ENCODE measurements at places on chromosomes 11 and 22. TPM values are rescaled to one million over a fixed set of nuclear protein-coding genes. Genes with fewer than 3 reads are reported as not detected.

GRCh38 chr11:72807792-72808191, 6.4 kb upstream of the ATG16L2 start:
- no peak for ATAC-seq

DNA sequence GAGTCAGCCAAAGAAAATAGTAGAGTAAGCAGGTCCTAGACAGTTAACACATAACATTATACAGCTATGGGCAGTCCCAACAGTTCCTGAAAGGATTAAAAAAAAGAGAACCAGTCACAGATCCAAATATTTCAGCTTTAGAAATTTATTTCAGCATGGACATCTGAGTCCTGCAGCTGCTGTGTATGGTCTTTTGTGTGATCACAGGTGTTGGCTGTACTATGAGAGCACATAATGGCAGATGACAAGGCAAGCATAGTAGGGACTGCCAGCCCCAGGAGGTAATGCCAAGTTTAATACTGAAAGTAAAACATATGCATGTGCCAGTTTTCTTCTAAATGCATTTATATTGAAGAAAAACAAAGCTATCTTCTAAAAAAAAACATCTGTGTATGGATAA, 158.1 kb downstream of the GRIA4 start:
- ATAC-seq: no peak

The ZBED5 gene
- total RNA-seq: 16.5 TPM

GRCh38 chr11:95302211-95302610, 71.2 kb upstream of the SESN3 start:
- ATAC-seq: no peak

The B4GALNT4 gene
- 0.32 TPM for total RNA-seq

DNA sequence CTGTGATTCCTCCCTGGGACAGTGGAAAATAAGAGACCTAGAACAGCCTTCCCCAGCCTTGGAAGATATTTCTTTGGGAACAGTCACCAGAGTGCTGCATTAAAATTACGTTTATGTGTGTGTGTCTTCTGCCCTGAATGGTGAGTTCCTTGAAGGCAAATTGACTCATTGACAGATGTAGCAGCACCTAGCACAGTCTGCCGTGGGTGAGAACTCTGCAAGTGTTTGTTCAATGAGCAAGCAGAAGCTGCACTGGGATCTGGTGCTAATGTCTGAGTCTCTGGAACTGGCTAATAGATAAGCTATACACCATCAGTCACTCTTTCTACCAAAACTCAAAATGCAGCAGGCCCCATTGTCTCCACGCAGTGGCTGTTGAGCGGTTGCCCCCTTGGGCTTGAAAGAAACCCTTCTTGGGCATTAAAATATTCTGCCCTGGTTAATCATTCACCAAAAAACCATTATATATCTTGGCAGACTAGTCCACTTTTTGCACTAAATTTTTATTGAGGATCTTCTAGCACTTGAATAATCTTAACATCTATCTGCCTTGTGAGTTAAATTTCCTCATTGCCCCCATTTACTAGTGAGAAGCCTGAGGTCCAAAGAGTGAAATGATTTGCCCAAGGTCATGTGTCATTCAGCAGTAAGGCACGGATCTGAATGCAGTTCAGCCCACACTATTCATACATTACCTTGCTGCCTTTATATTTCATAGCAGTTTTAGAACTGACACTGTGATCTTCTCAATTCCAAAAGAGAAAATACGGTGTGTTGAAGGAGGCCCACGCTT, 87.8 kb upstream of the GALNT18 start:
- ATAC-seq: no peak

The TPP1 gene
- total RNA-seq: 38.7 TPM

- ATAC-seq: peak; percentile 49
Observed at GRCh38 chr22:38724926-38725571, 19.3 kb downstream of the GTPBP1 start.

DNA sequence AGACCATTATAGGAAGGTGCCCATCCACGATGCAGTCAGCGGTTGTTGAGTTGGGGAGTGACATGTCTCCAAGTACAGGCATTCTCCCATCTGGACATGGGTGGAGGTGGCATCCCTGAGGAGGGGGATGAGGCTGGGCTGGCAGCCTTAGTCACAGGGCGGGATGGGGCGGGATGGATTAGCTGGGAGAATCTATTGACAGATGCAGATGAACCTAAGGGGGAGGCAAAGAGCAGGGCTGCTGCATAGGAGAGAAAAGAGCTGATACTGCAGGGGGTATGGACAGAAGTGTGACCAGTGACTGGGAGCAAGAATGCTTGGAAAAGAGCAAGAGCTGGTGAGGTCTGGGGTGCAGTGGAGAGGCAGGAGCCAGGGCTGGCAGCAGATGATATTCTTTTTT, 42.7 kb downstream of the SCN3B start:
- no peak for ATAC-seq

DNA sequence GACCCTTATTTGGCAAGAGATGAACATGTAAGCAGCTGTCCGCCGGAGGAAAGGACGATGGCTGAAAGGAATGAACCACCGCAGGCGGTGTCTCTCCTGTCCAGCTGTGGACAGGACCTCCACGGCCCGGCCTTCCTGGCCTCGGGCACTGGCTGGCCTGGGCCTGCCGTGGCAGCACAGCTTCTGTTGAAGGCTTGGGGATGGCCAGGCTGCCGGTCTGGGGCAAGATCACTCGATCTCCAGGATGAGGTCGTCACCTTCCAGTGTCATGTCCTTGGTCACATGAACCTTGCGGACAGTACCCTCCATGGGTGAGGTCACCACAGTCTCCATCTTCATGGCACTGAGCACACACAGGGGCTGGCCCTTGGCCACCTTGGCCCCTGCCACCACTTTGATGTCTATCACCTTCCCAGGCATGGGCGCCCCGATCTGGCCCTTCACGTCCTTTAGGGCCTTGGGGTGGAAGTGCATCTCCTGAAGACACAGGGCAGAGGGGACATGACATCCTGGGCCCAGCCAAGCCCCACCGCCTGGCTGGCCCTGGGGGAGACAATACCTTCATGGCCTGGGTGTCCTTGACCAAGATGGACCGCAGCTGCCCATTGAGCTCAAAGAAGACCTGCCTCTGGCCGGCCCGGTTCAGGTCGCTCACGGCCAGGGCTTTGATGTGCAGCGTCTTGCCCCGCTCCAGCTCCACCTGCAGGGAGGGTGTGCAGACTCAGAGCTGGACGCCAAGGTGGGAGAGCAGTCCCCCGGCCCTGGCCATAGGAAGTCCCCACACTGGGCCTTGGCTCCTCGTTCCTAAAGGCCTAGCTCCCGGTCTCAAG, 5.6 kb downstream of the RCE1 start:
- no peak for ATAC-seq

DNA sequence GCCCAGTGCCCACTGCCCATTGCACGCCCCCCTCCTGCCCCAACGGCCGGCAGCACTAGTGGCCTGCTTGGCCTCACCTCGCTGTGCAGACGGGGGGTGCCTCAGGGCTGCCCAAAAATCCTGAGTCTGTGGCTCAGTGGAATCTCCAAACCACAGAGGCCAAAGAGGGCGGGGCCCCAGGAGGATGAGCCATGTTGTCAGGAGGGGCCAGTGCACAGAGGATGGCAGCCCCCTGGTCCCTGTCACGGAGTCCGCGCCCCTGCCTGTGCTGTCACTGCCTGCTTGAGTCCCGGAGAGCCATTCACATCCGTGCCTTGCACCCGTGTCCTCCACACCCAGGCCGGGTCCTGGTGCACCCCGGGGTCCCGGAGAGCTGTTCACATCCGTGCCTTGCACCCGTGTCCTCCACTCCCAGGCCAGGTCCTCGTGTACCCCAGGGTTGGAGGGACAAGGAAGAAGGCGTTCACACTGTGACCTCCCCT, 36.4 kb upstream of the MUC5AC start:
- ATAC-seq: peak; percentile 5

GRCh38 chr11:114366331-114367243, 33.7 kb downstream of the C11orf71 start:
- no peak for ATAC-seq

DNA sequence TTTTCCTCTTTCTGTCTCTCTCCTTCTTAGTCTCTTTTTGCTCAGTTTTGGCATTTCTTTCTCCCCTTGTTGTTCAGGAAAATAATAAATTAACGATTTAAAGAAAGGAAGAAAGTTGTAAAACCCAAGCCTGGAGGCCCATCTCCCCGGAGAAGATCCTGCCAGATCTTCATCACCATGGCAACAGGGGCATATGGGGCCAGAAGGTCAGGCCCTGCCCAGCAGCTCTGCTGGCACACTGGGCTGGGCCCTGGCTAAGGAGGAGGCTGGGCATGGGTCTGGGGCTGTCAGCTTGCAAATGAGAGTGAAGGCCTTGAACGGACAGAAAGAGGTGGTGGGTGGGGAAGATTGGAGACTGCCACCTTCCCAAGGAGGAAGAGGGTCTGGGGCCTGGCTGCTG, 2.8 kb downstream of the LRRC10B start:
- no peak for ATAC-seq

DNA sequence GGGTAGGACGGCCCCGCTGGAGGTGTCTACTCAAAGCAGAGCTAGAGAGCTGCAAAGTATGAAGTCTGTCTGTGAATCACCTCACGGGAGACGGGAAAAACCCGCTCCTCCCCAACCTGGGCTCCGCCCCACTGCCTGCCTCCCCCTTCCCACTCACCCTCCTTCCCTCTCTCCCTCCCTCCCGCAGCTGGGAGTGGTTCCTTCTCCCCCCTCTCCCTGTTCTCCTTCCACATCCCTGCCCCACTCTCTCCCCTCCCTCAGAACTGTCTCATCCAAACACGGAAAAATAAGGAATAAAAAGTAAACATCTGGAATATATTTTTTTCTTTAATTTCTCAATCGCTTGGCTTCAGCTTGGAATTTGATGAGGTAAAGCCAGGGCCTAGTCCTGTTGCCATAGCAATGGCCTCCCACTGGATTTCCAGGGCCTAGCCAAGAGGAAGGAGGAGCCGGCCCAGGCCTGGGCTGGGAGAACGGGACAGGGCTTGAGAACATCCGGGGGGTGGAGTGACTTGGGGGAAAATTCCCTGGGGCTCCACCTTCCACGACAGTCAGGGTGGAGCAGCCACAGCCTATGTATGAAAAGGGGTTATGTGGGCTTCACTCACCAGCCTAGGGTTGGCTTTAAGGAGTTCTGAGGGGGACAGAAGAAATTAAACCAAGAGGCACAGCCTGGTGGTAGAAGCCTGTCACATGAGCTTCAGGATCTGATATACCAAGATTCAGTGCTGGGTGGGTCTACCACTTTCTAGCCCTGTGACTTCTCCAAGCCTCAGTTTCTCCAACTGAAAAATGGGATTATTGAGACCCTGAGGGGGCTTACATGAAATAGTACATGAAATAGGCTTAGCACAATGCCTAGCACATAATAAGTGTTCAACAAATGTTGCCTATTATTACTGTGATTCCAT, 2.2 kb downstream of the TNKS1BP1 start:
- peak; percentile 66 for ATAC-seq

The MMP11 gene
- 1.7 TPM for total RNA-seq

DNA sequence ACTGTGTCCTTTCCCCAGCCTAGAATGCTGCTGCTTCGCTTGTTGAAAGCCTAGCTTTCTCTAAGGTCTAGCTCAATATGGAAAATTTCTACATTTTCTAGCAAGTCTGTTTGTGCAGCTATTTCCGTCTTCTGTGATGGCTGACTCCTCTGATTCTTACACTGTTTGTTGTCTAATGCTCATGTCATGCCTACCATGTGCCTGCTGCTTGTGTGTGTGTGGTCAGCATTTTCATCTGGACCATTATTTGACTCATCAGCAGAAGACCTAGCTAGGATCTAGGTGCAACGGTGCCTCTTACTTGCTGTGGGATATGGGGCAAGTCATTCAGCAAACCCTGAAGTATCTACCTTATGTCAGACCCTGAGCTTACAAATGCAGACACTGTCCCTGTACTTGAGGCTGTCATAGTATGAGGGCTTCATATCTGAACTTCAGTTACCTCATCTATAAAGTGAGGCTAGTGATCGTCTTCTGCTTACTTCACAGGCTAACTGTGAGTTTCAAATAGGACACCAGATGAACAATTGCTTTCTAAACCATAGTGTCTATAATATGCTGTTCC, 86.5 kb upstream of the MYO18B start:
- ATAC-seq: no peak

GRCh38 chr11:100866453-100866852, 179.4 kb downstream of the ARHGAP42 start:
- no peak for ATAC-seq

GRCh38 chr11:34840736-34841386, 75.3 kb downstream of the APIP start:
- ATAC-seq: peak; percentile 76

- ATAC-seq: no peak
Observed at GRCh38 chr22:27853424-27853823, 51.9 kb upstream of the MN1 start.

DNA sequence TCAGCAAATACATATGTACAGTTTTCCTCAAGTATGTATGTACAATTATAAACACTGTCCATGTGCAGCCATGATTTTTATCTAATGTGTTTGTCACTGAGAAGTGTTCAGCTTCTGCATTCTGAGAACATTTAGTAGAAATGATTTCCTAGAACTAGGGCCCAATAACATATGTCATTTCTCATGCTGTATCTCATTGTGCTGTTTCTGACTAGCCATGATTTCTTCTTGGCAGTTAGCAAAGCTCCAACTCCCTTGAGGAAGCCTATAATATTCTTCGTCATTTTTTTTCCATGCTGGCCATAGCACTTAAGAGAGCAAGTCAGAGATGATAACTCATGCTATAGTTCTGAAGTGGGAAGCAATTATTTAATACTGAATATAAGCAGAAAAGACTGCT, 187.8 kb downstream of the DDX10 start:
- no peak for ATAC-seq

- ATAC-seq: no peak
Observed at GRCh38 chr11:84103096-84103495, 816.9 kb upstream of the CCDC90B start.

The MS4A7 gene
- 1.4 TPM for total RNA-seq

The IFTAP gene
- 8.7 TPM for total RNA-seq

The ART1 gene
- total RNA-seq: not detected

DNA sequence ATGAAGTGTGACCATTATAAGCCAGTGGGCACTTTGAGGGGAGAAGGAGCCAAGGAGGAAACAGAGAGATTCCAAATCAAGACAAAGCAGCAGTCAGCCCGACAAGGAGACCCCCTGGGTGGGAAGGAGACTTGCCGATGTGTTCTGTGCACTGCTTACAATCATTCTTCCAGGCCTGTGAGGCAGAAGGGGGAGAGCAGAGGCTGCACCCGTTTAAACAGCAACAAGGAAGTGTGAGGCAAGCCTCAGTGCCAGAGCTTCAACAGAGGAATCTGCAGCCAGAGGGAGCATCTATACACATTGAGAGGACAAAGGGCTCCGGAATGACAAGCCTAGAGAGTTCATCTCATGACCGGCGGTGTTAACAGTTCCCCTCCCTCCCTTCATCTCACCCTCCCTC, 121.1 kb downstream of the NXPE2 start:
- ATAC-seq: no peak

The KDM4E gene
- not detected for total RNA-seq

The RFPL3 gene
- not detected for total RNA-seq

- peak; percentile 95 for ATAC-seq
Observed at GRCh38 chr22:36409911-36410756, 22.4 kb upstream of the MYH9 start.

DNA sequence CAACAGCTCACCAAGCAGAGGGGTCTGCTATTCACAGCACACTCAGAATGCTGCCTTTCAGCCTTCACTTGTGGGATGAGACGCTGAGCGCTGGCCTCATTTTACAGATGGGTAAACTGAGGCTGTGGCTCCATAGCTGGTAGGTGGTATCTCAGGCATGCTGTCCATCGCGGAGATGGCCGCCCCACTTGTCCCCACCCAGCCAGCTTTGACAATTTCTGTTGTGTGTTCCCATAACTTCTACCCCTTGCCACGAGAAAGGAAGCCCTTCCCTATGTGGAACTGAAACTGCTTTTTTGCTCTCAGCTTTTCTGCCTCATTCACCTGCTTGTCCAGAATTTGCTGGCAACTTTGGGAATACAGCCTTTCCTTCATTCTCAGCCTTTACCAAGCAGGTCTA, 36.1 kb upstream of the NNMT start:
- no peak for ATAC-seq

GRCh38 chr11:78651923-78652842, 77.5 kb upstream of the NARS2 start:
- no peak for ATAC-seq

All from esophagus mucosa (tissue), 1 donor.